ENCODE measurements at places on chromosomes 7 and 10. TPM values are rescaled to one million over a fixed set of nuclear protein-coding genes. Genes with fewer than 3 reads are reported as not detected.

GRCh38 chr7:41466760-41467384, 236.0 kb downstream of the INHBA start:
- no peaks in the 10 kb centered on the region for H3K4me1 ChIP-seq
- DNase-seq, result no peak
- no peaks in the 10 kb centered on the region for H3K27me3 ChIP-seq
- H3K4me3 ChIP-seq, result no peak overlapping the region
- no peaks in the 10 kb centered on the region for H3K36me3 ChIP-seq

- H3K27me3 ChIP-seq, result no peaks in the 10 kb centered on the region
- H3K36me3 ChIP-seq, result no peaks in the 10 kb centered on the region
- H3K27ac ChIP-seq, result no peak overlapping the region
- DNase-seq, result no peak
- no peaks in the 10 kb centered on the region for H3K4me1 ChIP-seq
These were observed 109.1 kb downstream of the AKR1D1 start for GRCh38 chr7:138185132-138185908.

DNA sequence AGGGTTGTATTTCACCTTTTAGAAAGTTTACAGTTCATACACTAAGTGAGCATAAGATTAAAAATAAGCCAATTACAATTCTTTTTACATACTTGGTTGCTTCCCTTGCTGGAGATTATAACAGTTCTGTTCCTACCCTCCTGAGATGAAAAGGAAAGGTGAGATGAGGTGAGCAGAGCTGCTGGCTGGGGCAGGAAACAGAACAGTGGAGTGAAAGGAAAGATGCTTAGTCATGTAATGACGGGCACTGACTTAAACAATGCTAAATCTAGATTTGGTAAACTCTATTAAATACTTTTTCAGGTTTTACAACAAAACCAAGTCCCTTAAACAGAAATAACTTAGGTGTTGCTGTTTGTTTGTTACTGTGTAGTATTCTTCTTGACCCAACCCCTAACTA, 19.9 kb upstream of the ZEB1 start:
- H3K4me3 ChIP-seq, result no peak overlapping the region
- H3K27me3 ChIP-seq, result no peaks in the 10 kb centered on the region
- H3K27ac ChIP-seq, result no peak overlapping the region
- DNase-seq, result peak; percentile 56
- peaks cover 4% of the 10 kb centered on the region for H3K4me1 ChIP-seq
- H3K36me3 ChIP-seq, result no peaks in the 10 kb centered on the region

DNA sequence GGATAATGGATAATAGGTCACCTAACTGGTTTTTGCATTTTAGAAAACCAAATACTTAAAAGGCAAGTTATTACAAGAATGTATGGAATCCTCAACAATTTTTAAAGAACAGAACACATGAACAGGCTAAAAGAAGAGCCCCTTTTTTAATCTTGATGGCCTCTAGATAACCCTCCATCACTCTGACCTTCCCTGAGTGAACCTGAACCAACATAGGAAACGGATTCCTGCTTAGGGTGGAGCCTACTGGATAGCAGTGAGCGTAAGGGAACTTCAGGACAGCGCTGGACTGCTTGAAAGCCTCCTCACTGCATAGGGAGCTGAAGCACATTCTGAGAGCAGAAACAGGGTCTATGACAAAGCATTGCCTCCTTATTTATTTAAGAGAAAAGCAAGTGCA, 20.5 kb downstream of the TRPV5 start:
- H3K27ac ChIP-seq, result no peak overlapping the region
- no peaks in the 10 kb centered on the region for H3K4me1 ChIP-seq
- H3K27me3 ChIP-seq, result peaks cover 14% of the 10 kb centered on the region

- no peak overlapping the region for H3K27ac ChIP-seq
- H3K4me3 ChIP-seq, result no peak overlapping the region
These were observed 362.3 kb downstream of the GRID1 start for GRCh38 chr10:86004337-86004736.

HOXA7 gene
- total RNA-seq, result not detected
